Fibroblast of mammary gland (primary cell): ENCODE measurements at places on chromosomes 16 and 17.

GRCh38 chr16:8084882-8085281 lies 505.4 kb downstream of the TMEM114 start:
- no peak for DNase-seq

GRCh38 chr17:4229627-4230541 lies 33.9 kb downstream of the ANKFY1 start:
- DNase-seq, result peak; percentile 99

GRCh38 chr16:11084876-11085485 lies 140.6 kb downstream of the CLEC16A start:
- DNase-seq, result peak; percentile 46

GRCh38 chr17:58694302-58694701 lies 1.9 kb downstream of the RAD51C start:
- no peak for DNase-seq

- DNase-seq, result no peak
Observed at GRCh38 chr17:45755050-45755449, 29.1 kb upstream of the CRHR1 start.

DNA sequence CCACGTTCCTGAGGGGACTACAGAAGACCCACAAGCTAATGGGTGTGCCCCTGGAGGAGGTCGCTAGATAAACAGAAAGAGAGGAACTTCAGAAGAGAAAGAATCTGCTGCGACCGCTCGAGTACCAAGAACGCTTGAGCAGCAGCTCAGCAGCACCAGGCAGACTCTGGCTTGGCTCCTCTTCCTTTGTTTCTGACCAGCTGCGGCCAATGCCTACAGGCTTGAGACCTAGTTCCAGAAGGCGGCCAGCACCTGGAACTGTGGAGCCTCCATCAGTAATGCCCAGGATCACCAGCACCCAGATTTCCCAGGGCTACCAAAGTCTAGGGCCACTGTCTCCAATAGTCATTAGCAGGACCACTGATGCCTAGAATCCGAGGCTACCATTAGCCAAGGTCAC lies 26.0 kb upstream of the GOSR2 start:
- no peak for DNase-seq

DNA sequence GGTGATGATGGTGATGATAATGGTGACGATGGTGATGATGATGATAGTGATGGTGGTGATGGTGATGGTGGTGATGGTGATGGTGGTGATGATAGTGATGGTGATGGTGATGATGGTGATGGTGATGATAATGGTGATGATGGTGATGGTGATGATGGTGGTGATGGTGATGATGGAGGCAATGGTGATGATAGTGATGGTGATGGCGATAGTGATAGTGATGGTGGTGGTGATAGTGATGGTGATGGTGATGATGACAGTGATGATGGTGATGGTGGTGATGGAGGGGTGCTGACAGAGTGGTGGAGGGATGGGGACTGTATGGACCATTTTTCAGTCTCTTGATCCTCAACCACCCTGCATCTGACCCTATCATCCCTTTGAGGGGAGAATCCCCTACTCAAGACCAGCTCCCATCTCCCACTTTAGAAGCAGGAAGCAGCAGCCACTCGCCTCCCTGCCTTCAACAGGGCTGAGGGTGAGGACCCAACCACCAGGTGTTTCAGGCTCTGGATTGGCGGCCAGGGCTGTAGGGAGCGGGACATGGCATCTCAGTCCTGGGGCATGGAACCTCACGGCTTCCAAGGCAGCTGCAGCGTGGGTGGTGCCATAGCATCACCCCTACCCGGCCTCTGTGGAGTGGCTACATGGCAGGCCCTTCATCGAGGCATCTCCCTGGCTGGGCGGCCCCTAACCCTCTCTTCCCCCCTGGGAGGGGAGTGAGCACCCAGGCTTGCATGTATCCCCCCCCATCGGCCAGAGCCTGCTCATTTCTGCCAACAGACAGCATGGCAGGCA lies 4.5 kb downstream of the FSCN2 start:
- no peak for DNase-seq

- peak; percentile 68 for DNase-seq
Observed at GRCh38 chr16:31141489-31142108, 6.1 kb upstream of the PRSS8 start.

- DNase-seq, result no peak
Observed at GRCh38 chr17:16944334-16945135, 27.4 kb downstream of the TNFRSF13B start.

GRCh38 chr17:14269473-14269872 lies 31.4 kb upstream of the HS3ST3B1 start:
- no peak for DNase-seq

- DNase-seq, result no peak
Observed at GRCh38 chr16:15953929-15954813, 4.8 kb downstream of the ABCC1 start.

DNA sequence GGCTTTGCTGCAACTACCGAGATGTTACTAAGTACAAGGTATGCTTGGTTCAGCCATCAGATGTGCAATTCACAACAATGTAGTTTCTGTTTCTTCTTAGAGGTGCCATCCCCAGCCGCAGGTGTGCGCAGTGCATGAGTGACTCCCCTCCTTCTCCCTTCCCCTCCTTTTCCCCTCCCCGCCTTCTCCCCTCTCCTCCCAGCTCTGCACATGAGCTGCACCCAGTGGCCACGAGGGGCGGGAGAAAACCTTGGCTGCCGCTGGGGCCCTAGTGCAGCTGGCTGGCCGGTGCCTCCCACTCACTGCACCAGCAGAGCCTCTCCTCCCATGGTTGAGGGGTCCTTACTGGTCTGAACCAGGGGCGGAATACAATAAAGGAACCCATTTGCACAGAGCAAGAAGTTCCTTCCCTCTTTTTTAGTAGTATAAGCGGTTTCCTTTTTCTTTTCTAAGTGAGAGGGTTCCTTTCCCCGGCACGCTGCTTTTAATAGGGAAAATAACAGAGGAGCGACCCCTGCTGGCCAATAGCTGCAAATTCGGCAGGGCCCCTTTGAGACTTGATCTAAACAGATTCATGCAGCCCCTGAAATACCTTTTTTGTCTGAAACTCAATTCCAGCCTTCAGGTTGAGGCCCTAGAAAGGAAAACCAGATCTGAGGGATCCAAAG lies 7.8 kb upstream of the CCL15 start:
- peak; percentile 6 for DNase-seq

GRCh38 chr17:14699574-14700185 lies 398.8 kb downstream of the HS3ST3B1 start:
- no peak for DNase-seq

DNA sequence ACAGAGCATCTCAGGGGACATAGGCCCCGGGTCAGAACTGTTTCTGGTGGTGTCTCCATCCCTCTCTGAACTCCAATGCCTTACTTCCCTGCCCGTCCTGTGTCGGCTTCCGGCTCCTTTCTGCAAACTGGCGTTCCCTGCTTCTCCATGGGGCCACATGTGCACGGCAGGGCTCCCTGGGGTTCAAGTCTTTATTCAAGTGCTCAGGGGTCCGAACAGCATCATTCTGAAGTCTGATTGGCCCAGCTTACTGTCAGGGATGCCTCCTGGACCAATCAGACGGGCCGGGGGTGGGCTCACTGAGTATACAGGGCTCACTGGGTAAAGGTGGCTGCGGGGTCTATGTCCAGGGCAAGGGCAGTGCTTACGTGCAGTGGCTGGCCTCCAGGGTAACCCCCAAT lies 17.1 kb downstream of the C16orf82 start:
- DNase-seq, result no peak

DNA sequence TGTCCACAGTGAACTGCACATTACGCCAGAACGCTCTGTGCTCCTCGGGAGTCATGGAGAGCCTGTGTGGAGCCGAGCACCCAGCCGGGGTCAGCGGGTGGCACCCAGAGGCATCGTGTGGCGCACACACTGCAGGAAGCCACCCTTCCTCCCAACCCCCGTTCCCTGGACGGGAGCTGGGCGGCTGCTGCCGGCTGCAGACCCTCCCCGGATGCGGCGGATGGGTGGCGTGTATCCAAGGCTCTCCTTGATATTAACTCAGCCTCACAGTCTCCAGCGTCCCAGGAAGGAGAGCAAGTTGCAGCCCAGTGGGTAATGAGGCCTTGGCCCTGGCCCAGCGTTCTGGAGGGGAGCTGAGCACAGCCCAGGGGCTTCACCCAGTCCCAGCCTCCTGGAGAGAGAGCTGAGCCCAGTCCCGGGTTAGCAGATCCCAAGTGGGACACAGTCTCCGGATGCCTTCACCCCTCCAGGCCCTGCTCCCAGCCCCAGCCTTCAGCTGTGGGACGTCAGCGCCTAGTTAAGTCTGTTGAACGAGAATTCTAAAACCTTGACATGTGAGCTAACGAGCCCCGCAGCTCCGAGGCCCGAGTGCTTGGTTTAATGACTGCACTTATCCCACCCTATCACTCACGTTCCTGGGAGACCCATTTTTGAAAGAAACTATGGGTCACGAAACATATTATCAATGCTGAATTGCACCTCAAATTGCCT lies 86.6 kb downstream of the TBC1D16 start:
- no peak for DNase-seq
